CD4-positive, alpha-beta T cell treated with Interleukin-1 beta for 1 hour (primary cell): ENCODE measurements at places on chromosomes 1 and 21.

DNA sequence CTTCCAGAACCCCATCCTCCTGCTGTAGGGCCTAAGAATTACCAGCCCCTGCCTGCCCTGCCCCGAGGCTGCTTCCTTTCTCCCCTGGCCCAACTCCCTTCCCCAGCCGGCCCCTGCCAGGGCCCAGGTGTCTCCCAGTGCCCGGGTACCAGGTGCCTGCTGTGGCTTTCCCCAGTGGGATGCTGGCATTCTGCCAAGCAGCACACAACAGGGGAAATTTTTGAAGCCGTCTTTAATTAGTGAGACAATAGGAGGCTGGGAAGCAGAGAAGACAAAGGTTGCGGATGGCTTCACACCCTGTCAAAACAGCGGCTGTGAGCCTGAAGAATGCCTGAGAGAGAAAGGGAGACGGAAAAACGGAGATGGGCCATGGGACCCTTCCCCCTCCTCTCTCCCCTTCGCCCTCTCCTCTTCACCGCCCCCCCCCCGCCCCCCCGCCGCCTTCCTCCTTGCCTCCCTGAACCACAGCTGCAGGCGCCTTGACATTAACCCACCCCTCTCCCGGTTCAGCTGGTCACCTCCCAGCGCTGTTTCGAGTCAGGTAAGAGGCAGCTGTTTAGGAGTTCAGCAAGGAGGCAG, 33.6 kb downstream of the LRRN2 start:
- no peak for DNase-seq

- DNase-seq = no peak
Measured at GRCh38 chr1:162169031-162169790, 99.7 kb downstream of the NOS1AP start.

GRCh38 chr1:32984090-32984454, 19.5 kb upstream of the RNF19B start:
- DNase-seq = no peak

- no peak for DNase-seq
Measured at GRCh38 chr1:44717653-44718052, 13.3 kb downstream of the RNU5D-1 start.

GRCh38 chr1:40980453-40981121, 1.1 kb downstream of the CTPS1 start:
- DNase-seq = peak; percentile 61

GRCh38 chr1:8848663-8849386, 29.7 kb downstream of the ENO1 start:
- peak; percentile 71 for DNase-seq

DNA sequence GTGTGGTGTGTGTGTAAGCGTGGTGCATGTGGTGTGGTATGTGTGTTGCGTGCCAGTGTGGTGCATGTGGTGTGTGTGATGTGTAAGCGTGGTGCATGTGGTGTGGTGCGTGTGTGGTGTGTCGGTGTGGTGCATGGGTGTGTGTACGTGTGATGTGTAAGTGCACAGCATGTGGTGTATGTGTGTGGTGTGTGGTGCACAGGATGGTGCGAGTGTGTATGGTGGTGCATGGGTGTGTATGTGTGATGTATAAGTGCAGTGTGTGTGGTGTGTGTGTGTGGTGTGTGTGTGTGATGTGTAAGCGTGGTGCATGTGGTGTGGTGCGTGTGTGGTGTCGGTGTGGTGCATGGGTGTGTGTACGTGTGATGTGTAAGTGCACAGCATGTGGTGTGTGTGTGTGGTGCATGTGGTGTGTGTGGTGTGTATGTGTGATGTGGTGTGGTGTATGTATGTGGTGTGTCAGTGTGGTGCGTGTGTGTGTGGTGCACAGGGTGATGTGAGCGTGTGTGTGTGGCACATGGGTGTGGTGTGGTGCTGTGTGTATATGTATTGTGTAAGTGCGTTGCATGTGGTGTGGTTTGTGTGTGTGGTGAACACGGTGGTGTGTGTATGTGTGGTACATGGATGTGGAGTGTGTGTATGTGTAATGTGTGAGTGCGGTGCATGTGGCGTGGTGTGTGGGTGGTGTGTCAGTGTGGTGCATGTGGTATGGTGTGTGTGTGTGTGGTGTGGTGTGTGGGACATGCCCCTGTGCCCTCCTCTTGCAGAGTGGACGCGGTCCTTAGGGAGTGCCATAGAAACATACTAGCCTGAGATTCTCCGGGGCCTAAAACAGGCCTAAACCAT, 1.1 kb upstream of the C2CD2 start:
- no peak for DNase-seq
